ENCODE measurements at places on chromosomes 1 and 21.

GRCh38 chr1:109622895-109623294 lies 3.3 kb downstream of the AMPD2 start:
- no peak for DNase-seq

DNA sequence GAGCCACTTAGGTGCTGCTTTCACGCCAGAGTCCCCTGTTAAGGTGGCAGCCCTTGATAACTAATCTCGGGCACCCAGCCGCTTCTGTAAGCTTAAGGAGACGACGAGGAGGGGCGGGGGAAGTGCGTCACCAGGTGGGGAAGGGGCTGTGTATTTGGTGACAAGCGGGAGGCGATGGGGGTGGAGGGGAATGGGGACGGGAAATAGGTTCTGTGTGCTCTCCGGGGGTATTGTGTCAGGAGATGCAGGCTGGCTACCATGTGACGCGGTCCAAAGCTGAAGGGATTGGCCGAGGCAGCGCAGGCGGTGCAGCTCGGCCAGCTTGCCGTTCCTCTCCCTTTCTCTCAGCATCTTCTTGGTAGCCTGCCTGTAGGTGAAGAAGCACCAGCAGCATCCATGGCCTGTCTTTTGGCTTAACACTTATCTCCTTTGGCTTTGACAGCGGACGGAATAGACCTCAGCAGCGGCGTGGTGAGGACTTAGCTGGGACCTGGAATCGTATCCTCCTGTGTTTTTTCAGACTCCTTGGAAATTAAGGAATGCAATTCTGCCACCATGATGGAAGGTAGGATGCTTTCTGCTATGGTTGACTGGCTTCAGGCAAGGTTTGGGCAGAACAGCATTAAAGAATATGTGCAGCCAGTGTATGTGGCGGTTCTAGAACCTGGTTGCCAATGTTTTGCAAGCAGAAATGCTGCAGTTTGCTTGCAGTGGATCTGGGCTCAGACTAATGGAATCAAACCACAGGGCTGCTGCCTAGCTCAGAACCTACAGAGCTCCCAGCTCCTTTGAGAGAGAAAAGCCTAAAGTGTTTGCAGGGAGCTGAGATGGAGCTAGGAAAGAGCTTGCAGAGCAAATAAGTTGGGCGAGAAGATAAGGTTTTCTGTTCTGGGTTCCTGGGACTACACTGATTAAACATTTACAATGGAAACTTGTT lies at the start of gene SGIP1:
TSS of gene SGIP1 (plus strand) at position 350 of the 937 bp plus-strand sequence. CDS start at position 556, 206 bp downstream.
- no peak for DNase-seq

DNA sequence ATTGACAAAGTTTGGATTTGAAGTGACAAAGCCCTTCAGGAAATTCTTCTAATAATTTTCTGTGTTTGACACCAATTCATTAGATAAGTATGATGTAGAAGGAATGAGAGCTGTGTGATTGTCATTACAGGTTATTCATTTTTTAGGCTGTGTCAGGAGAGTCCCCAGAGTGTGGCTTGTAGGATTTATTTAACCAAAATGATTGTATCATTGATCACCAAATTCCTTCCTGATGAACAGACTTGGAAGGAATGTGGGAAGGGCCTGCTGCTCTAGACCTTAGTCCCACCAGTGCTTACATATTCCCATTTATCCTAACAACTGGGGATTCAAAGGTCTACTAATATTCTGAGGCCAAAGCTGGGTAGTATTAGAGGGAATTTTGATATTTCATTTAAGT lies 383.3 kb upstream of the KAZN start:
- no peak for DNase-seq

GRCh38 chr1:247459507-247459906 lies 1.6 kb upstream of the OR2B11 start:
- DNase-seq, result no peak

- no peak for DNase-seq
These were observed 30.5 kb downstream of the IFI16 start for GRCh38 chr1:159040206-159040605.

DNA sequence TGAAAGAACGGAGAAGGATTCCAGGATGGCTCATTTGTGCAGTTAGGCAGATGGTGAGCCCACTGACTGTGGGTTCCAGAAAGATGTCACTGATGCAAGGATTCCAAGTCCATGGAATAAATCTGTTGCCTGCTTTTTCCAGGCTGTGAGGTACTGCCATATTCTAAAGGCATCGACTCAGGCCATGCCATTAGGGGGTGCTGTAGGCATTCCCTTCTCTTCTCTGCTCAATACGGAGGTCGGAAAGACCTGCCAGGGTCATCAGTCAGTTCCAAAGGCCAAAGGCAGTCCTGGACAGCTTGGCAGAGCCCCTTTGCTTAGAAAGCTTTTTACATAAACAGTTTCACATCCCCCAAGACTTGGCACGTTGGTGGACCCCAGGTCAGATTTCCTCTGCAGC lies 31.7 kb upstream of the TMEM125 start:
- DNase-seq, result no peak

DNA sequence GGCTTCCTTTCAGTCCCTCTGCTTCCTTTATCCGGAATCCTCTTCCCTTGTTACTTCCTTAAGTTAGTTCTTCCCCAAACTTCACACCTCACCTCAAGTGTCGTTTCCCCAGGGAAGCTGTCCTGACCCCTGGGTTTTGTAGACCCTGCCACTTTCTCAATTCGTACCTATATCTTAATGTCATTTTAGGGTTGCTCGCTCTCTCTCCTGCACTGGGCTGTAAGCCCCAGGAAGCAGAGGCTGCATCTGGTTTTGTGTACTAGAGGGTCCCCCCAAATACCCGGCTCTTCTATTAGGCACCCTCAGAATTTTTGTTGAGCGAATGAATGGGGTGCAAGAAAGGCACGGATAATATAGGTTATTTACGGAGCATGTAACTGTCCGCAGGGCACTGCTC lies 603 bp upstream of the OPRD1 start:
- DNase-seq, result no peak

GRCh38 chr1:54273092-54273794 lies 73.3 kb downstream of the MRPL37 start:
- no peak for DNase-seq

GRCh38 chr1:62271948-62272728 lies 47.1 kb downstream of the KANK4 start:
- DNase-seq, result no peak

- DNase-seq, result no peak
These were observed 2.3 kb upstream of the EPS8L3 start for GRCh38 chr1:109765896-109766615.

GRCh38 chr1:116361648-116362047 lies 11.4 kb upstream of the ATP1A1 start:
- DNase-seq, result no peak

Data from stimulated activated CD8-positive, alpha-beta memory T cell treated with anti-CD3 and anti-CD28 coated beads, Interleukin-15, amount 100 ng/mL, for 24 hours (primary cell).